ENCODE measurements at places on chromosomes 11 and 22.

DNA sequence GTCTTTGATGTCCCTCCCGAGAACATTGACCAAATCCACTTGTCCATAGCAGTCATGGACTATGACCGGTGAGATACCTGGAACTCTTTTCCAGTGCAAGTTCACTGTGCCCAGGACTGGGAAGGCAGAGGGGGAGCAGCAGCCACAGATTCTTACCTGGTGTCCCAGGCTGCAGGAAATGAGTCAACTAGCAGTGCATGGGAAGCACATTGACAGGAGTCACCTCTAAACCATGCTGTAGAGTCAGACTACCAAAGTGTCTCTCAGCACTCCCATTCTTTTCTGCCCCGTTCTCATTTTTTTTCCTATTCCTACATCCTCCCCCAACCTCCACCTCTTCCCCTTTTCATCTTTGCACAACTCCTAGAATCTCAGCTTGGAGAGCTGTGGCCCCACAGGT, 67.2 kb upstream of the OLFML1 start:
- no peak for DNase-seq

DNA sequence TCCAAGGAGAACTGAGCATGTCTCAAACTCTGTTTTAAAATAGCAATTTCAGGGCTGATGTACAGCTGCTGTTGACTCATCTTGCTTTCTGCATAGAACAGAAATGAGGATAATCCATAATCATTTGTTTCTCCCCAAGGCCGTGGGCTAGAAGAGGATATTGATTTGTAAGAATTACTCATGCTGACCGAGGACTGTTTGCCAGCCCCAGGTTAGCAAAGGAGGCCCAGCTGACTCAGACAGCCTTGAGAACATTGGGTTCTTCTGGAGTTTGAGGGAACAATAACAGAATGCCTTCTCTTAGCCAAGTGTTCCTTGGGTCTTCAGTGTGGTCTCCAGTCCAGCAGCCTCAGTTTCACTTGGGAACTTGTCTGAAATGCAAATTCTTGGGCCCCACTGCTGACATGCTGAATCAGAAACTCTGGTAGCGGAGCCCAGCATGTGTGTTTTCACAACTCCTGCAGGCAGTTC, 92.0 kb downstream of the ZC3H12C start:
- DNase-seq, result peak; percentile 45

DNA sequence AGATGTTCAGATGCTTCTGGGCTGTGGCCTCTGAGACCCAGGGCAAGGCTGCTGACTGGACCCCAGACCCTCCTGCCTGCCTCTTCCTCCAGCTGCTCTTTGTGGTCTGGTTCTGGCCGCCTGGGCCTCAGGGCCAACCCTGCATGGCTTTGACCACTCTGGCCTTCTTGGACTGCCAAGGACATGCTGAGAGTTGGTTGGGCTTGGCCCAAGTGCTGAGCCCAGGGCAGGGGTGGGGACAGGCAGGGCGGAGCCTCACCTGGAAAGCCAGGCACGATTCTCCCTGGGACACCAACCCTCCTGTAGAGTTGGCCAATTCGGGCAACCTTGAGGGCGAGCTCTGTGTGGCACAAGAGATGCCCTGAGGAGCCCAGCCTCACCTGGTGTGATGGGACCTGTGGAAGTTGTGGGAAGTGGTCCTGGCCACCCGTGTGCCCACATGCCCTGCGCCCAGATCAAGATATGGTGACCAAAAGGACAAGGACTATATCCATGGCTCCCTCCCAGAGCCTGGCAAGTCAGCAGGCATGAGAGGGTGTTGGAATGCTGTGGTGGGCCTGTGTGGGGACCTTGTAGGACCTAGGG, 11.6 kb downstream of the TANGO2 start:
- no peak for DNase-seq

- no peak for DNase-seq
Observed at GRCh38 chr11:18765554-18765953, 26.0 kb downstream of the PTPN5 start.

DNA sequence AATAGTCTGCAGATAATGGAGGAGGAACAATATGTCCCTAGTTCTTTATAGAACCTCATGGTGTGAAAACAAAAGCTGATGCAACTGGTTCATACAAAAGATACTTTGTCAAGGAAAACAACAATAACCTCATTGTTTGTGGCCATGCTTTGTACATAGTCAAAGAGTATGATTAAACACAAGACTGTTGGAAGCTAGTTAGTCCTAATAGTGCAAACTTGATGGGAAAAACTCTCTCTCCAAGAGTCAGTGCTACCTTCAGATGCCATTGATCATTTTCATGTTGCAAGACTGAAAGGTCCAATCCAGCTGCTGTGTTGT, 20.1 kb upstream of the PLAAT2 start:
- no peak for DNase-seq

DNA sequence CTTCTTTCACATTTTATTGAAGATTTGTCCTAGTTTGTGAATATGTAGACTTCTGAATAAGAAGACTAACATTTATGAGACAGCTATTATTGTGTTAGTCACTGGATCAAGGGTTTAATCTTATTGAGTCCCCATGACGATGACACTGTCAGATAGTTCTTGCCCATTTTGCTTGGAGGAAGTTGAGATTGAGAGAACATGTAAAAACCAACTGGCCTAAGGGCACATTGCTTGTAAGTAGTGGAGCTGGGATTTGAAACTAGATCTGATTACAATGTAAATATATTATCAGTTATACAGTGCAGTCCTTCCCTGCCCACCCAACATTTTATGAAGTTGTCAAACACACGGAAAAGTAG, 134.7 kb downstream of the HIPK3 start:
- DNase-seq, result no peak

- peak; percentile 64 for DNase-seq
Observed at GRCh38 chr11:76313913-76314740, 66.8 kb downstream of the THAP12 start.
